NCI-H2227 treated with DMSO at 0.1 percent for 48 hours (cell line): ENCODE measurements at places on chromosomes 16 and 17.
A peak's percentile ranks its signal among the peaks of the same experiment; 100 is the strongest.

DNA sequence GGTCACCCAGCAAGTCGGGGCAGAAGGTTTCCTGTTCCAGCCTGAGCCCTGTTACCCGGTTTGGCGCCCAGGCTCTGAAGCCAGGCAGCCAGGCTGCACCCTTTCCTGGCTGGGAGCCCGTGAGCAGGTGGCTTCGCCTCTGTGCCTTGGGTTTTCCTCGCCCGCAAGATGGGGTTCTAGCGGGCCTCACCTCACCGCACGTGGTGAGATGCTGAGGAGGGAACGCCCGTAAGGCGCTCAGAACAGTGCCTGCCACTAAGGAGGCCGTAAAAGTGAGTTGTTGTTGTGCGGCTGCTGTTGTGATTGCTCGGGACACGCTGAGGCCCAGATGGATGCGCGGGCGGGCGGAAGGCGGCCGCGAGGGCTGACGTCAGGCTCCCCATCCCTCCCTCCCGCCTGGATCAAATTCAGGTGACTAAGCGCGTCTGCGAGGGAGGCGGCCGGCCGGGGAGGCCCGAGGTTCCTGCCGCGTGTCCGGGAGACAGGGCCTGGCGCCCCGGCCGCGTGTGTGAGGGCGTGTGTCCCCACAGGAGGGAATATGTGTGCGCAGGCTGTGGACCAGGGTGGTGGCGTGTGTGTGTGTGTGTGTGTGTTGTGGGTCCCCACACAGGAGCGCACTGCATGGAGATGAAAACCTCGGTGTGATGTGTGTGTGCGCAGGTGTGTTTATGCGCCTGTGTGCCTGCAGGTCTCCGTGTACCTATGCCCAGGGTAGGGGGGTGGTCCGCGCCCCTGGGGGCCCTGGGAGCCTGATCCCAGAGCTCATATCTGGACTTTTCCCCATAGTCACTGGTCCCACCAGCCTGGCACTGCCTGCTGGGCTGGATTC is 4.3 kb downstream of the CAMKK1 start:
- DNase-seq = no peak

DNA sequence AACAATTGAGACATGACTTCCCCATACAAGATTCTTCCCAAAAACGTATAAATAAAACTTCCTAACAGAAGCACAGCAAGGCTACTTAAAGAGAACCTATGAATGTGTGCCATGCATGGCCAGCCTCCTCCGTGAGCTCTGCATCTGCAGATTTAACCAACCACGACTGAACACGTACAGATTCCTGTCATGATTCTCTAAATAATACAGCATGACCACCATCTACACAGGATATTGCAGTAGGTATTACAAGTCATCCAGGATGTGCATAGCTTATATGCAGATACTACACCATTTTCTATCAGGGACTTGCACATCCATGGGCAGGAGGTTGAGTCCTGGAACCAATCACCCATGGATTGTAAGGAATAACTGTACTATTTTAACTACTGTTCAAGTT is 1.4 kb upstream of the QRICH2 start:
- DNase-seq = no peak

GRCh38 chr17:71461498-71462169 is 659.2 kb upstream of the SOX9 start:
- no peak for DNase-seq

GRCh38 chr17:37098910-37099664 is 150.3 kb downstream of the AATF start:
- no peak for DNase-seq

DNA sequence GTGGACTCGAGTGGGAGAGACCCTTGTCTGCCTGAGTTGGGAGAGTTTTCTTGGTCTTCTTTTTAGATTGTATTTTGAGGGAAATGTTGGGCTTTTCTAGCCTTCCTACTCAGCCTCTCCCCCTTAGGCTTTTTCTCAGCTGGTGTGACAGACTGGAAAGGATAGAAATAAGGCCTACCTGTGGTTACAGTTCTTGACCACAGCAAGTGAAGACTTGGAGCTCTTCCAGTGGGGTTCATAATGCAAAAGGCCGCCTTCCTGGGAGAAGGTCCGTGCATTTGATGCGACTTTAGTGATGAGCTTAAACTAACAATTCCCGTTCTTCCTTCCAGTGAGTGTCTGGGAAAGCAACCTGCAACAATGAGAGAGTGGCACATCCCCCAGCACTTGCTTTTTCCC is 56.8 kb downstream of the B9D1 start:
- no peak for DNase-seq

- DNase-seq = no peak
Observed at GRCh38 chr16:988471-989353, 7.1 kb downstream of the SOX8 start.

- no peak for DNase-seq
Observed at GRCh38 chr17:37218849-37219248, 156.9 kb upstream of the C17orf78 start.

DNA sequence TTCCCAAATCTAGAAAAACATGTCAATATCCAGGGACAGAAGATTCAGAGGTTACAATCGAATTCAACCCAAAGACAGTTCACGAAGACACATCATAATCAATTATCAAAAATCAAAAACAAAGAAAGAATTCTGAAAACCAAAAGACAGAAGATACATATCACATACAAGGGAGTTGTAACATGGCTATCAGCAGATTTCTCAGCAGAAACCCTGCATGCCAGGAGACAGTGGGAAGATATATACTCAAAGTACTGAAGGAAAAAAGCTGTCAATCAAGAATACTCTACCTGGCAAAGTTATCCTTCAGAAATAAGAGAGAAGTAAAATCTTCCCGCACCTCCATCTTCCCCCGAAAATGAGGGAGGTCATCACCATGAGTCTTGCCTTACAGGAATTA is 258.6 kb downstream of the CEP112 start:
- DNase-seq = no peak

- DNase-seq = no peak
Observed at GRCh38 chr17:39981207-39981741, 667 bp downstream of the PSMD3 start.

DNA sequence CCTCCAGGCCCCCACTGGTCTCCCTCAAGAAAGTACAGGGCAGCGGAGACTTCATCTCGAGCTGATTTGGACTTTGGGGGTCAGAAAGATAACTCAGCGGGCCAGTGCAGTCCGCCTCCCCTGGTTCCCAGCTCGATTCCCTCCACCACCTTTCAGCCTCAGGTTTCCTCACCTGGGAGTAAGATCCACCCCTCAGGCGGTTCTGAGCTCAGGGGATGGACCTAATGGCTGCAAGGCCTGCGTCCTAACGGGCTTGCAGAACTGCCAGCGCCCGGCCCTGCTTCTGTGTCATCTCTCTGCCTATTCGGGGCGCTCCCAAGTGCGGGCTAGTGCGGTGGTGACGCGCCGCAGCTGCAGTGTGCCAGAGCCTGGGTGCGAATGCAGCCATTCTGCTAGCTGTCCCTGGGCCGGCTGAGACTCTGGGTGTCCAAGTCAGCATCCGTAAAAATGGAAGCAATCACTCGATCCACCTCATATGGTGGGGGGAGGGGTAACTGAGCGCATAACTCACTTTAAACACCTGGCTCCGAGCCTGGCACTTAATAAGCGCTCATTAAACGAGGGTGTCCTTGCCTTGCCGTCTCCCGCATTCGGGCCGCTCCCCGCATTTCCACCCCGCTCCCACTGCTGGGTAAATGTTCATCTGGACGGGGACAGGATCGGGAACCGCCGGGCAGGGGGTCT is 129.6 kb upstream of the LHX1 start:
- no peak for DNase-seq

GRCh38 chr17:73765824-73766563 is 121.7 kb upstream of the SDK2 start:
- peak; percentile 81 for DNase-seq

- no peak for DNase-seq
Observed at GRCh38 chr17:39484178-39484577, 22.9 kb downstream of the CDK12 start.

DNA sequence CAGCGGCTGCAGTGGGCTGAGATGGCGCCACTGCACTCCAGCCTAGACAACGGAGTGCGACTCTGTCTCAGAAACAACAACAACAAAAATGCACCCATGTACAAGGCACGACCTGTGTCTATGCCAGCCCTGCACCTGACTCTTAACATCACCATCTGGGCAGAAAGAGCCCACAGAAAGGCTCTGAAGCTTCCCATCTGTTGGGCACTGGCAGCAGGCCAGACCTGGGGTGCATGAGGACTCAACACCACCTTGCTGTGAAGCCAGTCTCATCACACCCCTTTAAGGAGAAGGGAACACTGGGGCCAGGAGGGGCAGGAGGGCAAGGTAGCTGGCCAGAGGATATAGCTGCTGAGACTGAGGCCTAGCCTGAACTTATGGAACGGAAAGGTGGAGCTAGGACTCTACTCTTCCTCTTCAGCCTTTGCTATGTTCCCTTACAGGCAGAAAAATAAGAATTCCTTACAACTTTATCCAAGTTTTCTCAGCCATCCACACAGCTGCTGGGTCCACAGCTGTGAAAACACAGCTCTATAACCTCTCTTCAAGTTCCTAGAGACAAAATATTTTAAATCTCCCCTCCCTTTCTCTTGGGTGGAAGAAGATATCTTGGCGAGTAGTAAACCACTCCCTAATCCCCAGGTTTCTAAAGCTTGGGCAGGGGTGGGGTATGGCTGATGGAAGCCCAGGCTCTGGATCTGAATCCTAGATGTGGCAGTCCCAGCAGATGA is 2.8 kb downstream of the ELOB start:
- DNase-seq = no peak

GRCh38 chr16:65154321-65154720 is 32.5 kb upstream of the CDH11 start:
- no peak for DNase-seq

DNA sequence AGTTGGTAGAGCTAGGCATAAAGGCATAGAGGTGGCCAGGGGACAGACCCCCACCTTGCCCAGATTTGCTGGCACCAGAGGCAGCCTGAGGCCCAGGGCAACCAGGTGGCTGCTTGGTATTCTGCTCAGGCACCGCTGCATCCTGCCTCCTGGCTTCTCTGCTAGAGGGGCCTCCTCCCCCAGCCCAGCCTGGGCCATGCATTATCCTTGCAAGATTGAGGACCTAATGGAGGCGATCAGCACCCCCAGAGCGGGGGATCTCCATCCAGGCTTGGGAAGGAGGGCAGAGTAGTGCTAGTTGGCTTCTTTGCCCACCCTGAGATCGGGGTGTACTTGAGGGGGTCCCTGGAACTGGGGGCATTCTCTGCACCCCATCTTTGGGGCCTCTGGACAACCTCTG is 23.8 kb downstream of the CDK5RAP3 start:
- no peak for DNase-seq

- no peak for DNase-seq
Observed at GRCh38 chr16:19644877-19645276, 73.2 kb downstream of the KNOP1 start.
